ENCODE measurements at places on chromosomes 2 and 18.
A peak's percentile ranks its signal among the peaks of the same experiment; 100 is the strongest.

DNA sequence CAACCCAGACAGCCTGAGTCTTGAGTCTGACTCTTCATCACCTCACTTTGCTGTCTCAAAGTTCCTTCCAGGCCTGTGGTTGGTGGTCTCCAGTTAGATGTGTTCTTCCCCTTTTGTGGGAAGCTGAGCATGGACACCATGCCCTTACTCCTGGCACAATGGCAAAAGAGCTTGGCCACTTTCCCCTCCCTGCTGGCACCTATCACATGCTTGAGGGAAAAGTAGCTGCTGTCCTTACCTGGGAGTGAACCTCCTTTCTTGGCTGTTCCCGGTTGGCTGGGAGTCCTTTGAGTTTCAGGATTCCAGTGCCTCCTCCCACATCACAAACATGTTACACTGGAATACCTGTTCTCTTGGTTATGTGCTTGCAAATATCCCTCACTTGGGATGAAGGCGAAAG lies 97.8 kb downstream of the GATA6 start:
- DNase-seq, result no peak

DNA sequence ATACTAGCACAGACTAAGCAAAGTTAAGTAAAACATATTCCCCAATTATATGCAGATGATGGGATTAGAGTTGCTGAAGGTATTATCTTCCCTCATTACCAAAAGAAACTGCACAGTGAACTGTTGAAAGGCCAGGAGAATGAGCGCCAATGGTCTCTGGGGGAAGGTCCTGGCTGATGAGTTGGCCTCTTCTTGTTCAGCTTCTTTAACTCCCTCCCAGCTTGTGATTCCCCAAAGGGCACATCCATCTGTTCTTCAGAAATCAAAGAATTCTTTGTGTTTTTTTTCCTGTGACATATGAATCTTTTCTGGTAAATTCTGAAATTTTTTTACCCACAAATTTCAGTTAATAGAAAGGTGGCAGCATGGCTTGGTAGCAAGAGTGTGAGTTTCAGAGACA lies 667.6 kb downstream of the CNTNAP5 start:
- no peak for DNase-seq

DNA sequence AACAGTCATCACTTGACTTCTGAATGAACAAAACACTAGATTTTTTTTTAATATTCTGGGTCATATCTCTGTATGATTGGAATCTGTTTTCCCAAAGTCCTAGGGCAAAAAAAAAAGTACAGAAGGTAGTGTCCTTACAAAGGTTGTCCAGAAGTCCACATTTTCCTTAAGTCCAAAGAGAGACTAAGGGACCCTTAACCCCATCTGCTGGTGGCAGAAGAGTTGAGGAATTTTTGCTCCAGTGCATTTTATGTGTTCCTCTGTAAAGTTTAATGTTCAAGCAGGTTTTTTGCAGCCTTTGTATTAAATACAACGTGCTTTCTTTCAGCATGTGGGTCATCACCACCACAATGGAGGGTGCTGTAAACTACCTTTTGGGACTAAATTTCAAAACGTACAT lies 215.9 kb downstream of the SP3 start:
- no peak for DNase-seq

- DNase-seq, result no peak
Measured at GRCh38 chr2:16640867-16641266, 24.8 kb downstream of the CYRIA start.

DNA sequence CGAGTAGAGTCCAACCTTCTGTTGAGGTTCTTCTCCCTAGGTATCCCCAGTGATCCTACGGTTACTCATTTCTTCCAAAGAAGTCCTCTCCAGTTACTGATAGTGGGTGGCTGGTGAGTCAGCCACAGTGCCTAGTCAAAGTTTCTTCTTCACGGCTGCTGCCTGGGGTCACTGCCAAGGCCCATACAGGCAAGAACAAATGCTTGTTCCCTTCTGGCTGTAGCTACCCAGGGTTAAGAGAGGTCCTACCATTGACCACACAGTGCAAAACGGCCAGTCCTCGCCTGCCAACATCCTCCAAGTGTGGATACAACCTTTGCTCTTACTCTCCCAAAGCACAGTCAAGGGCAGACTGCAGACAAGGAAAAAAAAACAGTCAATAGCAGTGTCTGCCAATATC lies 2.9 kb upstream of the PTPN4 start:
- DNase-seq, result no peak

GRCh38 chr18:9319333-9319732 lies 15.2 kb upstream of the TWSG1 start:
- no peak for DNase-seq

DNA sequence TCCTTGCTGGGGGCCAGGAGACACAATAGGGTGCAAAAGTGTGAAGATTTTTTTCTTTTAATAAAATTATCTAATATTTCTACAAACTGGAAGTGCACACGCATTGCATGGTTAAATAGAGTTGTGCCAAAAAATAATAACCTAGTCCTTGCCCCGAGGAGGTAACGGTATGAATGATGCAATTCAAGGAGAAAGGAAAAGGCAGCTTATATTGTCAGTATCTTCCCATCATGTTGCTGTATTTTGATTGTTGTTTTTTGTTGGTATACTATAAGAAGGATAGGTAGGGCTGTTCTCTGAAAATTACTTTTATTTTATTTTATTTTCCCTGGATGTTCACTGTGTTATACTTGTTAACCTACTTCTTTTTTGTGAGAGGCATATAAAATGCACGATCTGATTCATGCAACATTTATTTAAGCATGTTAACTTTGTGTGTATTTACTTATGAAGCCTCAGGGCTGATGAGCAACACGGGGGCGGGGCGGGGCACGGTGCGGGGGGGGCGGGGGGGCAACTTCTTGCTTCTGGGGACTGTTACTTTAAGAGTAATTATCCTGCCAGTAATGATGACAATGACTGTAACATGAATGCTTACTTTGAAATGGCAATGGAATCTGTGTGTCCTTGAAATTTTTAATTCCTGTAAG lies 118.6 kb downstream of the AQP4 start:
- DNase-seq, result no peak

DNA sequence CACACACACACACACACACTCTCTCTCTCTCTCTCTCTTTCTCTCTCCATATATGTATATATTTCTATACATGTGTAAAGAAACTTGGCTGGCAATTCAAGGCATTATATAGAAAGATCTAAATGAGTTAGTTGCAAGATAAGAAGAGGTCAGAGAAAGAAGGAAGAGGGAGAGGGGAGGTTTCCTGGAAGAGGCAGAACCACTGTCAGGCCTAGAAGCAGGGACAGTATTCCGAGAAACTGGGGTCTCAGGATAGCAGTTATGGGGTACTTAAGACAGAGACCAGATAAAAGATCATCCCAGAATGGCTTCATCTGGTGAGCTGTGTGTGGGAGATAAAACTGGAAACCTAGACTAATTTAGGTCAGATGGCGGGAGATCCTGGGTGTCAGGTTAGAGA lies 180.8 kb downstream of the CAMKMT start:
- no peak for DNase-seq

DNA sequence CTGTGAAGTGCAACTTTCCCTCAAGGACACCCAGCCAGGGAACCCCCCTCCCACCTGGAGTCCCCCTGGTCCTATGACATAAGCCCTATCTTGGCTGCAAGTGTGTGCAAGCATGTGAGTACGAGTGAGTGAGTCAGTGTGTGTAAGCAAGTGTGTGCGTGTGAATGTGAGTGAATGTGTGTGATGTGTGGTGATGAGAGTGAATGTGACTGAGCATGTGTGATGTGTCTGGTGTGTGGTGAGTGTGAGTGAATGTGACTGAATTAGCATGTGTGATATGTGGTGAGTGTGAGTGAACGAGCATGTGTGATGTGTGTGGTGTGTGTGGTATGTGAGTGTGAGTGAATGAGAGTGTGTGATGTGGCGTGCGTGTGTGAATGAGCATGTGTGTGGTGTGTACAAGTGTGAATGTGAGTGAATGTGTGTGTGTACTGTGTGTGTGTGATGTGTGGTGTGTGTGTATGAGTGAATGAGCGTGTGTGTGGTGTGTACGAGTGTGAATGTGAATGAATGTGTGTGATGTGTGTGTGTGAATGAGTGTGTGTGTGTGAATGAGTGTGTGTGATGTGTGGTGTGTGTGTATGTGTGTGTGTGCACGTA lies 68.8 kb upstream of the SMAD7 start:
- no peak for DNase-seq

- no peak for DNase-seq
Measured at GRCh38 chr2:189657867-189658266, 3.4 kb upstream of the ASNSD1 start.

DNA sequence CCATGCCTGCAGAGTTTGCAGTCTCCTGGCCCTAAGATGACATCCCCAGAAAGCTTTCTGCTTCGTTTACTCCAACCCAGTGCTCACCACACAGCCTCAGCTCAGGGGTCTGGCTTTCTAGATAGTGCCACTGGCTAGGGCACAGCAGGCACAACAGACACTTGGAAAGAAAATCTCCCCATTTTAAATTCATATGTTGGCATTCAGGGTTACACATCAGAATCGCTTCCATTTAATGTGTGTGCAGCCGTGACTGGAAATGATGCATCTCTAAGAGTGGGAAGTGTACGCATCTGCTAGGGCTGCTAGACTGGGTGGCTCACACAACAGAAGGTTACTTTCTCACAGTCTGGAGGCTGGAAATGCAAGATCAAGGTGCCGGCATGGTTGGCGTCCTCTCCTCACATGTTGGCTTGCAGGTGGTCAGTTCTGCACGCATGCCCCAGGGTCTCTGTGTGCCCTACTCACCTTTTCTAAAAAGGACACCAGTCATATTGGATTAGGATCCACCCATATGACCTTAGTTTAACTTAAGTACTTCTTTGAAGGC lies 329.4 kb upstream of the RAB12 start:
- DNase-seq, result no peak

DNA sequence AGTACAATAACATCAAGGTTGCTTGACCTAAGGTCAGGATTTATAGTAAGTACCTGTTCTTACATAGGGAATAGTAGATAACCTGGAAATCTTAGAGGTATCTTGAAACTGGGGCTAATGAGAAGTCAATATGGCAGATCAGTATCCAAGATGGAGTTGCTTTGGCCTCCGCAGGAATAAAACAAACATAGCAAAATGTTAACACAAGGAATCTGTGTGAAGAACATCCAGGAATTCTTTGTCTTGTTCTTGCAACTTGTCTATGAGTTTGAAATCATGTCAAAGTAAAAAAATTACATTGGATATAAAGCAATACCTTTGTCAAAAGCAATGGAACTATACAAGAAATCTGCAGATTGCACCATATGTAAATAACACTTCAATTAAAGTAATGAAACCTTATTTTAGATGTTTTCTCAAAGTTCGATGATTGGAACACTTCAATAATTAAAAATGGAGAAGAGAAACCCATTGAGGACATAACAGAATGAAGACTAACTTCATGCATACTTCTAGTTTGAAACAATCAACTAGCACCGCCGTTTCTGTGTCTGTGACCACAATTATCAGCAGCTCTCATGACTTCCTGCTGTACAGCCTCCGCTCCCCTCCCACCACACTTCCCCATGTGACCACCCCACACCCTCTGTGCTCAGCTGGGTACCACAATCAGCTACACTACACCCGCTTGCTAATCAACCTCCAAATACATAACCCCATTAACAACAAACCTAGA lies 27.6 kb downstream of the C2orf76 start:
- DNase-seq, result peak; percentile 9

GRCh38 chr2:215817046-215817445 lies 196.3 kb downstream of the MREG start:
- DNase-seq, result no peak

GRCh38 chr2:156332284-156332533 lies 312 bp downstream of the NR4A2 start:
- DNase-seq, result no peak

DNA sequence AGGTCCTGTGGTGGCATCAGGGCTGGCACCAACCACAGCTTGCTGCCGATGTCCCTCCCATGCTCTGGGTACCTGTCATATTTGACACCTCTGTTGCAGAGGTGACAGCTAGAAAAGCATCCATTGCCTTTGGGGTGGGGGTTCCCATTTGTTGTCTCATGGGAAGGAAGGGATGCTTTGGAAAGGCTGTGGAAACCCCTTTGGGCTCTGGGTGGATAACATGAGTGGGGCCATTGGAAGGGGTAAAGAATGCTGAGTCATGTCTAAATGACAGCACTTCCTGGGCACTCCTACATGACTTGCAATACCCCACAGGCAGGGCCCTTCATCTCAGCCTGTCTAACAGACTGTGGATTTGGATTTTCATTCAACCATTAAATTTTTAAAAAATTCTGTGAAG lies 27.8 kb downstream of the CTIF start:
- DNase-seq, result no peak

DNA sequence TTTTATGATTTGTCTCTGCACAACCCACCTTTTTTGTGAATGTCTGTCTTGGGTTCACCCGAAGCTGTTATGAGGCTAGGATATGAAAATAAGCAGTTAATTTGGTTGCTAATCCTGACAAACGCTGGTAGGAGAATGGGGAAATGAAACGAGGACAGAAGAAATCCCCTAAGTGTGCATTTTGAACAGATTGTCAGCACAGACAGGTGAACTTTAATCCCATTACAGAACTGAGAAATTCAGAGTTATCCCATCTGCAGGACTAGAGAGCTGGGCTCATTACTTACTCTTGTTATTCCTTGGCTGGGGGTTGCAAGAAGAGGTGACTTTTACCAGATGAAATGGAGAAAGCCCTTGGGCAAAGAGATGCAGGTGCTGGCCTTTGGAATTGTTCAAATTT lies 123.3 kb upstream of the NYAP2 start:
- DNase-seq, result no peak

DNA sequence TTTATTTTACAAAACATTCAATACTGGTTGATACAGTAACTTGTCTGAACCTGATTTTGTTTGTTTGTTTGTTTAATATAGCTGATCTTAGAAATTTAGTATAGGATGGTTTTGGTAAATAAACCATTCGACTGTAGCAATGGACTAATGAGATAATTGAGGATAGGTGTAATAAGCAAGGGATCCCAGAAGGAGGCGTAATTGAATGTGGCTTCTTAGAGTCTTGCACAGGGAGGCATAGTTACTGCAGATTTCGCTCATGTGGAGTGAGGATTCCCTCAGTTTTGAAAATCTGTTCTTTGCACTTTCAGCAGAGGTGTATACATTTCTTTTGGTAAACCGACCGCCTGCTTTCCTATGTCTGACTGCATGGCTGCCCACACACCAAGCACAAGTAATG lies 709.6 kb downstream of the SOCS6 start:
- DNase-seq, result no peak

GRCh38 chr2:197191177-197191939 lies 119.2 kb downstream of the ANKRD44 start:
- no peak for DNase-seq

DNA sequence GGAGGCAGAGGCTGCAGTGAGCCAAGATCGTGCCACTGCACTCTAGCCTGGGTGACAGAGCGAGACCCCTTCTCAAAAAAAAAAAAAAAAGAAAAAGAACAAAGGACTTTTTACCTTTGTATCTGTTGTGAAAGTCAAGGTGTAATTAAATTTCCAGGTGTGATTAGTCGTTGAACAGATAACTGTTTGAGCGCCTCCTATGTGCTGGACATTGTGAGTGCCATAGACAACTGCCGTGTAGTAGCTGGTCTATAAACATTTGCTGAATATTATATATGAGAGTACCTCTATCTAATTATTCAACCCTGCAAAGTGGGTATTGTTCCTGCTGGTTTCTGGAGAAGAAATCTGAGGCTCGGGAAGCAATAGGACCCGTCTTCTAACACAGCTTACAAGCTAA lies 71.8 kb downstream of the ASAP2 start:
- DNase-seq, result no peak

All from activated T-cell treated with anti-CD3 and anti-CD28 coated beads for 1 hour (primary cell).